ENCODE measurements at places on chromosomes 7 and 10.

- H3K36me3 ChIP-seq, result no peaks in the 10 kb centered on the region
- DNase-seq, result no peak
- H3K4me1 ChIP-seq, result no peaks in the 10 kb centered on the region
- no peak overlapping the region for H3K4me3 ChIP-seq
These were observed 327.4 kb downstream of the SORCS1 start for GRCh38 chr10:106836933-106837663.

DNA sequence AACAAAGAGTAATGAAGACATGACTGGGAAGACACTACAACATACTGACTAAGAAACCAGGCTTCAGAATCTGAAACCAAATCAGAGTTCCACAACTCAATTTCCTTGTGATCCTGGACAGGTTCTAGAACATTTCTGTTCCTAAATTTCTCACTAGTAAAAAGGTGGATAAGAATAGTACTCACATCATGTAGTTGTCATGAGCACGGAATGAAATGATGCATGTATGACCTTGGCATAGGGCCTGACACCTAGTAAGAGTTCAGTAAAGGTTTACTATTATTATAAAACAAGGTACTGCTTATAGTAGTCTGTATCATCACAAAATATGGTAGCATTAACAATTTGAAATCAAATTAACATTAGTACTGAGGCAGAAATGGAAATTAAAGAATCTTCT is 19.9 kb downstream of the DOCK4 start:
- DNase-seq, result no peak
- no peak overlapping the region for H3K27ac ChIP-seq
- no peaks in the 10 kb centered on the region for H3K36me3 ChIP-seq

GRCh38 chr10:6151087-6151977 is 51.4 kb upstream of the PFKFB3 start:
- peaks cover 2% of the 10 kb centered on the region for H3K27me3 ChIP-seq
- peaks cover 33% of the 10 kb centered on the region for H3K4me1 ChIP-seq
- peaks cover 49% of the 10 kb centered on the region for H3K36me3 ChIP-seq
- H3K27ac ChIP-seq, result peak overlapping the region; percentile 53
- H3K4me3 ChIP-seq, result peak overlapping the region; percentile 26

- DNase-seq, result no peak
- peaks cover 32% of the 10 kb centered on the region for H3K36me3 ChIP-seq
- H3K4me1 ChIP-seq, result peaks cover 13% of the 10 kb centered on the region
- no peak overlapping the region for H3K27ac ChIP-seq
These were observed 26.7 kb upstream of the COL1A2 start for GRCh38 chr7:94367949-94368348.

GRCh38 chr7:74002474-74003017 is 25.4 kb upstream of the ELN start:
- H3K4me1 ChIP-seq, result peaks cover 27% of the 10 kb centered on the region
- peaks cover 24% of the 10 kb centered on the region for H3K27me3 ChIP-seq
- no peak overlapping the region for H3K27ac ChIP-seq
- H3K4me3 ChIP-seq, result no peak overlapping the region
- DNase-seq, result no peak

DNA sequence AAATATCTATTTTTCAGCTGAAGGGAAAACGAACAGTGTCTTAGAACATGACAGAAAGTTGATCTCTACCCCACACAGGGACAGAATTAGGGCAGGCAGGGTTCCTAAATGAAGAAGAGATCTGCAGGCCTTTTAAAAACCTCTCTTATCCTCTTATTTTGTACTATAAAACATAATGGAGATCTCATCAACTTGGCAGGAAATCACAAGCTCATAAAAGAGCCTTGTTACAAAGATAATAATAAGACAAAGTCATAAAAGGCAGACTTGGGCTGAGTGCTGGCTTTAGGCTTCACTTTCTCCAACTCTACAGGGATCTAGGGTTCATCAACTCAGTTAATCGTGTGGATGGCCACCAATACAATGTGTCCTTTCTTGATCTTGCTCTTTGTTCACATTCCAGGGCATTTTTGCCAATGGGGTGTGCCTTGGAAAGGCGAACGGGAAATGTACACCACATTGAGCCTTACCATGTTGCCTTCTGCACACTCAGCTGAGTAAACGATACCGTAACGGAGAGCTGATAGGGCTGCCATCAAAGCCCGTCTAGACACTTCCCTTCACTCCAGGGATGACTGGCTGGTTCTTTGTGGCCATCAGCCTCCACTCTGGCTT is 7.1 kb upstream of the TEX36 start:
- no peaks in the 10 kb centered on the region for H3K36me3 ChIP-seq
- H3K27ac ChIP-seq, result no peak overlapping the region
- H3K27me3 ChIP-seq, result peaks cover 4% of the 10 kb centered on the region
- H3K4me1 ChIP-seq, result peaks cover 26% of the 10 kb centered on the region
- DNase-seq, result no peak

- peaks cover 10% of the 10 kb centered on the region for H3K36me3 ChIP-seq
- H3K4me1 ChIP-seq, result no peaks in the 10 kb centered on the region
- H3K27me3 ChIP-seq, result no peaks in the 10 kb centered on the region
These were observed 44.4 kb downstream of the LRRC4 start for GRCh38 chr7:127986581-127987521.

GRCh38 chr10:34580643-34581042 is 234.5 kb downstream of the PARD3 start:
- H3K4me1 ChIP-seq, result peaks cover 50% of the 10 kb centered on the region
- no peak overlapping the region for H3K4me3 ChIP-seq
- no peaks in the 10 kb centered on the region for H3K27me3 ChIP-seq
- no peak overlapping the region for H3K27ac ChIP-seq
- no peaks in the 10 kb centered on the region for H3K36me3 ChIP-seq

GRCh38 chr10:93422118-93422517 is 60.0 kb downstream of the MYOF start:
- H3K4me3 ChIP-seq, result no peak overlapping the region
- H3K27ac ChIP-seq, result peak overlapping the region; percentile 97
- peaks cover 6% of the 10 kb centered on the region for H3K36me3 ChIP-seq
- peaks cover 86% of the 10 kb centered on the region for H3K4me1 ChIP-seq
- no peak for DNase-seq

DNA sequence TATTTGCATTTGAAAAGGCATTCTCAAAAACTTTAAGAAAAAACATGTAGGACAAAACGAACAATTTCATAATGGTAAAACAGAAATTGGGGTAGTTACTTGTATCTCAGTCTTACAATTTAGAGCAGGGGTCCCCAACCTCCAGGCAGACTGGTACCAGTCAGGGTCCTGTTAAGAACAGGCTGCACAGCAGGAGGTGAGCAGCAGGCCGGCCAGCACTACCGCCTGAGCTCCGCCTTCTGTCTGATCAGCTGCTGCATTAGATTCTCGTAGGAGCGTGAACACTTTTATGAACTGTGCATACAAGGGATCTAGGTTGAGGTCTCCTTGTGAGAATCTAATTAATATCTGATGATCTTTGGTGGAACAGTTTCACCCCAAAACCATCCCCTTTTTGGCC is 77.3 kb downstream of the SEMA3A start:
- no peak overlapping the region for H3K27ac ChIP-seq
- peak; percentile 3 for DNase-seq
- H3K27me3 ChIP-seq, result no peaks in the 10 kb centered on the region
- peaks cover 21% of the 10 kb centered on the region for H3K4me1 ChIP-seq
- peaks cover 3% of the 10 kb centered on the region for H3K36me3 ChIP-seq

DNA sequence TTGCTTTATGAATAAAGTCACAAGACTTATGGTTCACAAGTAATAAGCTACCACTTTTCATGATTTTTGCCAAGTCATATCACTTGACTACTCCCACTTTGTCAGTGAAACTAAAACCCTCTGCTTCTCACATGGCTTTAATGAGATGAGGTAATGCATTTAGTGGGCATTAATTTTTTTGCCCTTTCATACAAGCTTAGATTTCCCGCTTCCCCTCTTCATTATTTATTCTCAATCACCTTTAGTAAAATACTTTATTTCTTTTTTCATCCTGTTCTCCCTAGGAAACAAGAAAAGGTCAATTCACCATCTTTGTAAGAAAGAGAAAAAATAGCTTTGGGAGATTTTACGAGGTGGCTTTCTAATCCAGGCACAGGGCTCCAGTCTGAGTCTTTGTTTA is 109.6 kb upstream of the STARD3NL start:
- H3K4me1 ChIP-seq, result no peaks in the 10 kb centered on the region
- no peaks in the 10 kb centered on the region for H3K27me3 ChIP-seq

- peaks cover 8% of the 10 kb centered on the region for H3K36me3 ChIP-seq
- no peak overlapping the region for H3K4me3 ChIP-seq
- DNase-seq, result no peak
- no peak overlapping the region for H3K27ac ChIP-seq
- H3K4me1 ChIP-seq, result peaks cover 27% of the 10 kb centered on the region
These were observed 208.8 kb downstream of the TCERG1L start for GRCh38 chr10:131102676-131103075.

DNA sequence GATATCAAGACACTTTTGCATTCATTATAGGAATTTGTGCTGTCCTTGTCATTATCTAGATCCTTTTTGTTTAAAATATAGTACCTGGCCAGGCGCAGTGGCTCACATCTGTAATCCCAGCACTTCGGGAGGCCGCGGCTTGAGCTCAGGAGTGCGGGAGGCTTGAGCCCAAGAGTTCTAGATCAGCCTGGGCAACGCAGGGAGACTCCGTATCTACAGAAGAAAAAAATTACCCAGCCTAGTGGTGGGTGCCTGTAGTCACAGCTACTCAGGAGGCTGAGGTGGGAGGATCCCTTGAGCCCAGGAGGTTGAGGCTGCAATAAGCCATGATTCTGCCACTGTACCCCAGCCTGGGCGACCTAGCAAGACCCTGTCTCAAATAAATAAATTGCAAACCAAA is 621 bp upstream of the MORN4 start:
- H3K27ac ChIP-seq, result peak overlapping the region; percentile 97
- H3K36me3 ChIP-seq, result peaks cover 9% of the 10 kb centered on the region
- no peak for DNase-seq
- peaks cover 13% of the 10 kb centered on the region for H3K27me3 ChIP-seq
- H3K4me1 ChIP-seq, result peaks cover 22% of the 10 kb centered on the region

GRCh38 chr10:95428701-95429100 is 132.5 kb downstream of the SORBS1 start:
- H3K27ac ChIP-seq, result no peak overlapping the region
- peaks cover 28% of the 10 kb centered on the region for H3K4me1 ChIP-seq
- H3K36me3 ChIP-seq, result peaks cover 4% of the 10 kb centered on the region
- DNase-seq, result no peak

- peaks cover 15% of the 10 kb centered on the region for H3K27me3 ChIP-seq
- no peak overlapping the region for H3K27ac ChIP-seq
- H3K36me3 ChIP-seq, result no peaks in the 10 kb centered on the region
- H3K4me1 ChIP-seq, result peaks cover 9% of the 10 kb centered on the region
These were observed 299.1 kb upstream of the IGFBP3 start for GRCh38 chr7:46220066-46220630.

- H3K36me3 ChIP-seq, result no peaks in the 10 kb centered on the region
- peaks cover 12% of the 10 kb centered on the region for H3K27me3 ChIP-seq
- DNase-seq, result no peak
- H3K4me3 ChIP-seq, result no peak overlapping the region
- peaks cover 6% of the 10 kb centered on the region for H3K4me1 ChIP-seq
- no peak overlapping the region for H3K27ac ChIP-seq
These were observed 259.8 kb upstream of the TCERG1L start for GRCh38 chr10:131571346-131571745.

DNA sequence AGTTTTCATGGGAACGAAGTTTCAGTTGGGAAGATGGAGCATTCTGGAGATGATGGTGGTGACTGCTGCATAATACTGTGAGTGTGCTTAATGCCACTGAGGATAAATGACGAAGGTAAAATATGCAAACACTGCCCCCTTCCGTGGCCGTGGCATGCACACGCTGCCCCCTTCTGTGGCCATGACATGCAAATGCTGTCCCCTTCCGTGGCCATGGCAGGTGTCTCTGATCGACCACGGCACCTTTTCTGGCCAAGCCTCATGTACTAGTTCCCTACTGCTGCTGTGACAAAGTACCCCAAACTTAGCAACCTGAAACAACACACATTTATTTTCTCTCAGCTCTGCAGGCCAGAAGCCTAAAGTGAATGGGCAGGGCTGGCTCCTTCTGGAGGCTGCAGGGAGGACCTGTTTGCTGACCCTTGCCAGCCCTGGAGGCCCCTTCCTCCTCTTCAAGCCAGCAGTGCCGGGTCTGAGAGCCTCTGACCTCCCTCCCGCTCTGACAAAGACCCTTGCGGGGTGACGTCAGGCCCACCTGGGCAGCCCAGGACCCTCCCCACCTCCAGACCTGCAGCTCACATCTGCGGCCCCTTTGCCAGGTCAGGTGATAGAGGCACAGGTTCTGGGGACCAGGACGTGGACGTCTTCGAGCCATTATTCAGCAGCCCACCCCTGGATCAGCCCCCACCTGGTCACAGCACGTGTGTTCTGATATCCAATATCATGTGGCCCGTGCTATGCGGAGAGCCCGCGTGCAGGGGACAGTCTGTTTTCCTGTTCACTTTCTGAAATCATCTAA is 82.0 kb downstream of the MICALL2 start:
- no peak overlapping the region for H3K27ac ChIP-seq
- no peak overlapping the region for H3K4me3 ChIP-seq
- DNase-seq, result no peak
- peaks cover 32% of the 10 kb centered on the region for H3K27me3 ChIP-seq

- no peak for DNase-seq
- peaks cover 70% of the 10 kb centered on the region for H3K27me3 ChIP-seq
- H3K27ac ChIP-seq, result no peak overlapping the region
- peaks cover 10% of the 10 kb centered on the region for H3K36me3 ChIP-seq
These were observed 1.3 kb upstream of the ERCC6 start for GRCh38 chr10:49540056-49540797.

DNA sequence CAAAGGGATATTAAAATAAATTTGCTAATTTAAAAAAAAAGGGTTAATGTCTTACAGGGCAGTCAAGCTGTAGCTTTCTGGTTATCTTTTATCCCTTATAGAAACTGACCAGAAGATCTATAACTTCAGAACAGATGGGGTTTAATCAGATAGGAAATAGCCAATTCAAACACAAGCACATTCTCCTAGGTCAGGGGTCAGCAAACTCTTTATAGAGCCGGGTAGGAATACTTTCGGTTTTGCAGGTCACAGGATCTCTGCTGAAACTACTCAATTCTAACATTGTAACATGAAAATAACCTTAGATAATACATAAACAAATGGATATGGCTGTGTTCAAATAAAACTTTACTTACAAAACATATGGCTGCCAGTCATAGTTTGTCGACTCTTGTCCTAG is 479.8 kb downstream of the ADRA2A start:
- no peak overlapping the region for H3K27ac ChIP-seq
- no peak overlapping the region for H3K4me3 ChIP-seq
- H3K36me3 ChIP-seq, result no peaks in the 10 kb centered on the region

GRCh38 chr10:36017137-36017536 is 375.0 kb upstream of the FZD8 start:
- no peak overlapping the region for H3K27ac ChIP-seq
- DNase-seq, result no peak
- H3K27me3 ChIP-seq, result peaks cover 2% of the 10 kb centered on the region
- H3K4me3 ChIP-seq, result no peak overlapping the region
- peaks cover 18% of the 10 kb centered on the region for H3K4me1 ChIP-seq
- no peaks in the 10 kb centered on the region for H3K36me3 ChIP-seq

- H3K27me3 ChIP-seq, result peaks cover 27% of the 10 kb centered on the region
- no peak overlapping the region for H3K4me3 ChIP-seq
- H3K36me3 ChIP-seq, result no peaks in the 10 kb centered on the region
- H3K4me1 ChIP-seq, result peaks cover 14% of the 10 kb centered on the region
- no peak overlapping the region for H3K27ac ChIP-seq
- no peak for DNase-seq
These were observed 22.4 kb upstream of the TBRG4 start for GRCh38 chr7:45133877-45134276.

GRCh38 chr7:28432105-28432504 is 19.8 kb downstream of the CREB5 start:
- H3K27me3 ChIP-seq, result peaks cover 4% of the 10 kb centered on the region
- no peak overlapping the region for H3K4me3 ChIP-seq
- H3K27ac ChIP-seq, result no peak overlapping the region
- no peak for DNase-seq
- H3K36me3 ChIP-seq, result no peaks in the 10 kb centered on the region

GRCh38 chr10:77405771-77406241 is 231.8 kb downstream of the KCNMA1 start:
- H3K4me3 ChIP-seq, result no peak overlapping the region
- H3K4me1 ChIP-seq, result peaks cover 36% of the 10 kb centered on the region
- DNase-seq, result peak; percentile 57
- peaks cover 28% of the 10 kb centered on the region for H3K27me3 ChIP-seq
- no peaks in the 10 kb centered on the region for H3K36me3 ChIP-seq
- H3K27ac ChIP-seq, result no peak overlapping the region

All from nephron progenitor cell (in vitro differentiated cells).